ENCODE measurements at places on chromosomes 3 and 15. TPM values are rescaled to one million over a fixed set of nuclear protein-coding genes. Genes with fewer than 3 reads are reported as not detected.

Gene PLCD1
- total RNA-seq: 12.3 TPM

- no peak for DNase-seq
Measured at GRCh38 chr3:80366808-80367548, 599.2 kb upstream of the ROBO1 start.

DNA sequence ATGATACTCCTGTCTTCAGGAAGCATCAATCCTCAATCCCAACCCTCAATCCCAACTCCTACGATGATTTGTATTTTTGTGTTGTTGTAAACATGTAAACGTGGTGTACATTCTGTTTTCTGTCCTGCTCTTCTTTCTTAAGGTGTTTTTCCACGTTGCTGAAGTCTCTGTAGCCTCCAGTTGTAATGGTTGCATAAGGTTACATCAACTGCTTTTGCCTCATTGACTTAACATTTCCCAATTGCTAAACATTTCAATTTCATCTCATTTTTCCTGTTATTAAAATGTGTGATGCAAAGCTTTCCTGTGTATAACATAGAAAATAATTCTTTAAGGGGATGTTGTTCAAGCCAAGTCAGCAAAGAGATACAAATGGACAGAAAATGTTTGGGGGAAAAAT lies 33.4 kb downstream of the HRH1 start:
- no peak for DNase-seq

DNA sequence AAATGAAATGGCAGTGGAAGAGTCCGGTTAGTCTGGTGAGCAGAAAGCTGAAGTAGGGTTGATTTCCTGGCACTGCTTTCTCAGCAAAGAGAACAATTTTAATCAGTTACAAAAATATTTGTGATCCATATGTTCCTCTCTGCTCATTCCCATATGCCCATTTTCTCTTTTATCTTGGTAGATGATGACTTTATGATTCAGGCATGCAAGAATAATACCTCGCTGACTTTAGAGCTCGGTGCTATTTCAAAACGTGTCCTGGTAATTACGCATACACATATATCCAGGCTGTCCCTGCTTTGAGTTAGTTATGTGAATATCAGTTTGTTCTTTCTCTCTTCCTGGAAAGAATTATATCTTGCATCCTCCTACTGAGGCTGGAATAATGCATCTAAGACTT lies 38.5 kb downstream of the ARPP21 start:
- DNase-seq: no peak

GRCh38 chr3:95508124-95508523 lies 1306.3 kb upstream of the EPHA6 start:
- DNase-seq: no peak

GRCh38 chr15:39979606-39980005 lies 45.7 kb downstream of the EIF2AK4 start:
- no peak for DNase-seq

- no peak for DNase-seq
Measured at GRCh38 chr3:195003006-195003892, 267.7 kb downstream of the XXYLT1 start.

GRCh38 chr3:117587416-117587815 lies 877.8 kb downstream of the TUSC7 start:
- no peak for DNase-seq

Measured in ovary (tissue), 10 donors.